Stimulated activated CD4-positive, alpha-beta T cell treated with anti-CD3 and anti-CD28 coated beads, TNF-alpha, amount 100 ng/mL, for 4 hours (primary cell): ENCODE measurements at places on chromosomes 12 and 14.

- DNase-seq = no peak
These were observed 196.0 kb downstream of the SLC5A8 start for GRCh38 chr12:101013993-101014392.

DNA sequence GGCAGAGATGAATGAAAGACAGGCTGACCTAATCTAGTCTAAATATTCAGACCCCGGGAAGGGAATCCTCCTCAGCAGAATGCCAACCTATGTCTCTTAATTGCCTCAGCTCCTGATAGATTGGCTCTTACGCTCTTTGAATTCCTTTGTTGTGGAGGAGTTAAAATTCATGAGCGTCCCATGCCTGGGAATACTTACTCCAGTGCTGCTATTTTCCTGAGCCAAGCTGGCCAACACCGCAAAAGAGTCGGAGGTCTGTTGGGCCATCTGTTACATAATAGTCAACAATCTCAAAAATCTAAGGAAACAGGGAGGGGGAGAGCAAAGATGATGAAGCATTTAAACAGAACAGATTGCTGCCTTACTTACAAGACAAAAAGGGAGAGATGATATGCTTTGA lies 182.8 kb downstream of the ASCL1 start:
- no peak for DNase-seq

DNA sequence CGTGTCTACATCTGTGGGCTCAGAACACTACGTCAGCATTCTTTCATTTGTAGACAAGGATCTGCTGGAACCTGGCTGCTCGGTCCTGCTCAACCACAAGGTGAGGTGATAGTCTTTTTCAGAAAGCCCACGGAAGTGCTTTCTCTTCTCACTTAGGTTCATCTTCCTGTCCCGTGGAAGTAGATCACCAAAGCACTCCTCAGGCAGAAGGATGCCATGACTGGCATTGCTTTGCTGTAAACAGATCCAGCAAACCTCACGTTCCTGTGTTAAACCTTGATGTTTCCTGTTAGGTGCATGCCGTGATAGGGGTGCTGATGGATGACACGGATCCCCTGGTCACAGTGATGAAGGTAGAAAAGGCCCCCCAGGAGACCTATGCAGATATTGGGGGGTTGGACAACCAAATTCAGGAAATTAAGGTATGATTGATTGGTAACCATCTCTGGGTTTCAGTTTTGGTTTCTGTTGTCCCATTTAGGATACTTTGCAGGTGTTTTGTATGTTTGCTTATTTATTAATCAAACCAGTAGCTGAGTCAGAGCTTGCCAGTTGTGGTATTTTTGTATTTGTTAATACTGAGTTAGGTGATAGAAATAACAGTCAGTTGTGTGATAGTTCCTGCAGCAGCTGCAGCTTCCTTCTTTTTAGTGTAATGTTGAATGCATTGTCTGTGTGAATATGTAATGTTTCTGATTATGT lies 7.5 kb downstream of the PSMC1 start:
- no peak for DNase-seq

- DNase-seq = no peak
These were observed 19.3 kb downstream of the PLEKHA5 start for GRCh38 chr12:19148860-19149259.

DNA sequence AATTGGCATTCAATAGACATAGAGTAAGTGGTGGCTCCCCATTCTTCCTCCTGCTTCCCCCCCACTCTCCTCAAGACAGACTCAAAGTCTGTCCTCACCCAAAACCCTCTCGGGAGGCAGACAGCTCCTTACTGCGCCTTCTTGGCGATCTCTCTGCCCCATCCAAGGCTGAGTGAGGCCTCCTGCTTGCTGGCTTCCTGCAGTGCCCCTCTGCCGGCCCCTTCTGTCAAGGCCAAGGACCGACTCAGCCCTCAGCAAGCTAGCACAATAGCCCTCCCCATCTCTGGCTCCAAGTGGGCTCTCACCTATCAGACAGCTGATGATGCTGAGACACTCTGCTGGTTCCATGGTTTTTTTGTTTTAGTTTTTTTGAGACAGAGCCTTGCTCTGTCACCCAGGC lies 62.5 kb upstream of the DLK1 start:
- no peak for DNase-seq

DNA sequence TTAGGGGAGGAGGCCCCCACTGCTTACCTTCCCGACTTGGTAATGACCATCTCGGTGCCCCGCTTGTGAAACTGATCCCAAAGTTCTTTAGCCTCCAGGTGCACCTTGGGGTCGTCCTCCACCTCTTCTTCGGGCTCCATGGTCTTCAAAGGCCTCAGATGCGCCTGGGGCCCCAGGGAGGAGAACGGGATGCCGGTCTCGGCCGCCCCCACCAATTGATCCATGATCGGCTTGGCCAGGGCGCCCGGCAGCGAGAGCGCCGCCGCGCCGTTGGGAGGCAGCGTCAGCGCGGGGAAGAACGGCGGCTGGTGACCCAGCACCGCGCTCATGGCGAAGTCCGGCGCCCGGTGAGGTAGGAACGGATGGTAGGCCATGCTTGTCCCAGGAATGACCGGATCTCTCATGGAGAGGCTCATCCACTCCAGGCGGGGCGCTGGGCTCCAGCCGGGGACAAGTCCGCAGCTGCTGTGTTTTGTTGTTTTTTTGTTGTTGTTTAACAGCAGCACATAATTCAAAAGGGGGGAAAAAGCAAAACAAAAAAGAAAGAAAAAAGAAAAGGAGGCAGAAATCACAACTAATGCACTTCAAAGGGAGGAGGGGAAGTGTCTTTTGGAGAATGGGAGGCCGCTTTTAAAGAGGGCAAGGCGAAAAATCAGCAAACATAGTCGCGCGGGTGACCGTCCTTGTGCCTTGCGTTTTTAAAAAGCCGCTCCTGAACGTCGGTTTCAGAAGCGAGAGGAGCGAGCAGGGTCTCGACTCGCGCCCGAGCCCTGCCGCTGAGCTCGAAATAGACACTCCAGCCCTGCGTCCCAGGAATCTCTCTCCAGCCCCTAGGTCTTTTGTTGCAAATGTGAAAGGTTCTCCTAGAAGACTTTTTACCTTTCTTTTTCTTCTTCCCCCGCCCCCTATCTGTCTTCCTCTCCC lies 928 bp downstream of the TBX3 start:
- DNase-seq = no peak

DNA sequence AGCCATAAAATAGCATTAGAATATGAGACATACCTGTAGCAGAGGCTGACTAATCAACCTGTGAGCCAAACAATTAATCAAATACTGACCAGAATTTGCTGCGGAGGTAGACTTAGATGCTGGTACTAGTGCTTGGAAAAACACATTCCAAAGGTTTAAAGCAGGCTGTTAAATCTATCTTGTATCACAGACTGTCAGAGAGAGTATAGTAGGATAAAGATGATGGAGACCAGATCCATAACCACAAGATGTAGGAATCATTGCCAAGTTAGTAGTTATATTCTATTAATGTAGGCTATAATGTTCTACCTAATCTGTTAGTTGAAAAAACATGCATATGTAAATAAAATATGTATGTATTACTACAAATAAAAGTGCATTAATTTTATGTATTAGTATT lies 726.2 kb downstream of the SLC6A15 start:
- no peak for DNase-seq

DNA sequence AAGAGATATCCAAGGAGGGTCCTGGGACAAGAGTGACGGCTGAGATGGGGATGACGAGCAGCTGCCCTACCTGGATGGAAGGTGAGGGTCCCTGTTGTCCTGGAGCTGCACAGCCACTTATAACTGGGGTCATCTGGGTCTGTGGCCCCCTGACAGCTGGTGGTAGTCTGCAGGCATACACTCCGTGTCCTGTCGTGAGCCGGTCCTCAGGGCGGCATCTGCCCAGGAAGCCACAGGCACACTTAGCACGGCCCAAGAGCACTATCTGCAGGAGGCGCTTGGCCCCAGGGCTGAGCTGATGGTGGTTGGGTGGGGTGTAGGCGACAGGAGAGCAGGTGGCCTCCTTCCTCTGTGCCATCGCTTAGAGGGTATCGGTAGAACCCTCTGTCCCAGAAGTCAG lies 248.1 kb downstream of the CACNA1C start:
- DNase-seq = no peak

DNA sequence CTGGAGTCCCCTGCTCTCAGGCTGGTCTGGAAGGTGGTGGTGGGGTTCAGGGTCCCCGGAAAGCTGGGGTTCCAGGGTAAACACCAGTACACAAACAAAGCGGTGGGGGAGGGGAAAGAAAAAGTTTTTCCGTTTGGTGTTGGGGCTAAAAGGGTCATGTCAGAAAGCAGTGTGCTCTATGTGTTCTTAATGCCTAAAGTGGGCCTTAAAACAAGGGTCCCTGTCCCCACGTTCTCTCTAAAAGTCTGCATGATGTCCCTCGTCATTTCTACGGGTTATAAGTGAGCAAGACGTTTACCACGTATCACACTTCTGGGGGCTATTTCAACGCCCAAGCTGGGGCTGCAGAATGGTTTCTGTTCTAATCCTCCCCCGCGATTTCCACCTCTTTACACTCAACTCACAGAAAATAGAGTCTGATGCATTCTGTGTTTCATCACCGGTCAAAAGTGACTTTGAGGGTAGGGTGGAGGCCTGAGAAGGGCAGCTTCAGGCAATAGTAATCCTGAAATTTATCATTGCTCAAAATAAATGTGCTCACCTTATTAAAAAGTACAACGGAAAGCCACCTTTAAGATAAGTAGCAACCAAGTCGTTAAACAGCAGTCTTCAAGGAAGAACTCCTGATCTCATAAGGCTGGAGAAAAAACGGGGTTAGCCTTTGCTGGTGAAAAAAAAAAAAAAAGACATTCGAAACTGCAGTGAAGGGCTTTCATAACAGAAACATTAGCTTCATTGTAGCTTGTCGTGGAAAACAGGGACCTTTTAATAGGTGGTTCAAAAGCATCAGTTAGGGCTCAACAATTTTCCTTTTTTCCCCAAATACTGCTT lies 63.9 kb upstream of the PTGR2 start:
- no peak for DNase-seq

DNA sequence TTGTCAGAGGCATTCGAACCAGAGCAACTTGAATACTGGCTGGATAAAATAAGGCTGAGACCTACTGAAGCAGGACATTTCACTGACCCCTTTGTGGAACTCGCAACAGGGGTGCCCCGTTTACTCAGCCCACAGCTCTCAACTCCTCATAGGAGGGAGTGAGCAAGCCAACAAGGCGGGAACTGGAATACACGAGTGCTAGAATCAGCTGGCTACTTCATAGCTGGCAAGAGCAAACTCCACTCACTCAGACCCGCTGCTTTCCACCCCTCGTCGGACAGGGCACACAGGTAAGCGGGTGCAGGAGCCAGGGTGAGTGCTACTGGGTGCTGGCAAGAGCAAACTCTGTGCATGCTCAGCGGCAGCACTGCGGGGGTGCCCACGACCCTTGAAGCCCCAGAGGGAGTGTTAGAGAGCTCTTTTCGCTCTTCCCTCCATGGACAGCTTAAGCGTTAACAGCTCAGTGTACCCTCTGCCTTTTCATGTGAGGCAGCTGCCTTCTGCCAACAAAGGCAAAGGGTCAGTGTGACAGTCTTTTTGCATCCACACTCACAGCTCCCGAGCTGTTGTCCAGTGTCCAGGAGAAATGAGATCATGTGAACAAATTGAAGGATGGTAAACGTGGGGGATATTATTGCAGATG lies 15.7 kb downstream of the CAPZA3 start:
- no peak for DNase-seq

GRCh38 chr12:68648179-68648578 lies 37.5 kb downstream of the RAP1B start:
- DNase-seq = no peak

DNA sequence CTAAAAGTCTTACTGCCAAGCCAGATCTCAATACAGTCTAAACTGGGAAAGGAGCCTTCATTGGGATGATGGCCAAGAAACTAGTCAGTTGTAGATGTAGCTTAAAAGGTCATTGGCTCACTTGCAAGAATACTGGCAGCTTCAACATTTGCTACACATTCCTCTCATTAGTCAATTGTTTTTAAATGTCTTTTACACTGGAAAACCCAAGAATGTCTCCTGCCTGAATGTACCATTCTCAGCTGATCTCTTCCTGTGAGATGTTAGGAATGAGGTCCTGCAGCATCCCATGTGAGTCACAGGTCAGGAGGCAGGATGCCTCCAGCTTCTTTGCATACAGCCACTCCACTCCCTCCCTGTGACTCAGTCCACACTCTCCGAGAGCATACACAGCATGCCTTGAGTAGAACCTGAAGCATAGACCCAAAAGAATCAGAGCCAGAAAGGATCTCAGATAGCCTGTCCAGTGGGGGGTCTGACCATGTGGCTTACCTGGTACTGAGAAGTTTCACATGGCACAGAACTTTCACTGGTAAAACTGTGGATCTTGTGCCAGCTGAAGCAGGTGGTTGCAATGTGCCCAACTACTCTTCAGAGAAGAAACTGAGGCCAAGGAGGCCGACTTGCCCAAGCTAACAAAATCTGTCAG lies 56.0 kb upstream of the HECTD1 start:
- DNase-seq = no peak

DNA sequence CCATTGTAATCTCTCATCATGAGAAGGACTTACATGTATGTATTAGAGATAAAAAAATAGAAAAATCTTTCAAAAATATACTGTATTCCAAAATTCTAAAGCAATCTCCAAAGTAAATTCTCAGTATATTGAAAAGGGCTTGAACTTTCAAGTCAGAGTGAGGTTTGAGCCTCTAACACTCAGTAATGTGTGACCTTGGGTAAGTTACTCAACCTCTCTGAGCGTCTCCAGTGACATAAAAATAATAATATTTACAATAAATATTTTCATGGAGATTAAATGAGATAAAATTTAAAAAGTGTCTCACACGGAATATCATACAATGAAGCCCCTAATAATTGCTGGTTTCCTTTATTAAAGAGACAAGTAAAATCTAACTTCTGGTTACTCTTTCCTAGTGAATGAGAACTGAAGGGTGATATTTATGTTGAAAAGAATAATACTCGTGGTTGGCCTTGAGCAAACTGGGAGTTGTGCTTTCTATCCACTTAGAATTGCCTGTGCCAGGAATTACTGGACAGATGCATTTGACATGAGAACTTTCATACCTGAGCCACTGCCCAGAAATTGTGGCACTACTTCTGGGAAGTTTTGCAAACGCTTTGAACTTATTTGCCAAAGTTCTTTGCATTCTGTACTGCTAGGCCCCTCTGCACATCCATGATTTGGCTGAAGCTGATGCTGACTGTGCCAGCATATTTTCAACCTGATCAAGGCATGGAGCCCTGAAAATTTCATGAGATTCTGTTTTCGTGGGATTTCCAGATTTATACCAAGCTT lies 933.7 kb downstream of the GALC start:
- DNase-seq = no peak

- no peak for DNase-seq
These were observed 386.3 kb upstream of the TMTC1 start for GRCh38 chr12:30169839-30170591.

DNA sequence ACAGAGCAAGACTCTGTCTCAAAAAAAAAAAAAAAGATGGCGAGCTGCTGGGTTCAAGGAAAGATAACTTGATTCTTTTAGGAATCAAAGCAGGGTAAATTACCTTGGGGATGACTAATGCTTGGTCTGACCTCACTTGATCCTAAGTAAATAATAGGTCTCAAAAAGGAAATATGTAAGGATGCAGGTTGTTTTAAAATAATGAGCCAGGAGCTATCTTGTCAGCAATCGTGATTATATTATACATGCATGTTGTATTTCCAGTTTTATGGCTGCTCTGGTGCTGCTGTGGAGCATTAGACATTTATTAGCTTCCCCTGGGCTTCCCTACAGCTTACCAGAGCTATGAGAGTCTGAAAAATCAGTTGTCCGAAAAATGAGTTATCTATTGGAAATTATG lies 2.6 kb downstream of the EIF2B2 start:
- DNase-seq = no peak
